AG10803 (cell line): ENCODE measurements at places on chromosomes 11 and 22.

GRCh38 chr11:71336996-71337754 lies 84.8 kb upstream of the SHANK2 start:
- DNase-seq: no peak

DNA sequence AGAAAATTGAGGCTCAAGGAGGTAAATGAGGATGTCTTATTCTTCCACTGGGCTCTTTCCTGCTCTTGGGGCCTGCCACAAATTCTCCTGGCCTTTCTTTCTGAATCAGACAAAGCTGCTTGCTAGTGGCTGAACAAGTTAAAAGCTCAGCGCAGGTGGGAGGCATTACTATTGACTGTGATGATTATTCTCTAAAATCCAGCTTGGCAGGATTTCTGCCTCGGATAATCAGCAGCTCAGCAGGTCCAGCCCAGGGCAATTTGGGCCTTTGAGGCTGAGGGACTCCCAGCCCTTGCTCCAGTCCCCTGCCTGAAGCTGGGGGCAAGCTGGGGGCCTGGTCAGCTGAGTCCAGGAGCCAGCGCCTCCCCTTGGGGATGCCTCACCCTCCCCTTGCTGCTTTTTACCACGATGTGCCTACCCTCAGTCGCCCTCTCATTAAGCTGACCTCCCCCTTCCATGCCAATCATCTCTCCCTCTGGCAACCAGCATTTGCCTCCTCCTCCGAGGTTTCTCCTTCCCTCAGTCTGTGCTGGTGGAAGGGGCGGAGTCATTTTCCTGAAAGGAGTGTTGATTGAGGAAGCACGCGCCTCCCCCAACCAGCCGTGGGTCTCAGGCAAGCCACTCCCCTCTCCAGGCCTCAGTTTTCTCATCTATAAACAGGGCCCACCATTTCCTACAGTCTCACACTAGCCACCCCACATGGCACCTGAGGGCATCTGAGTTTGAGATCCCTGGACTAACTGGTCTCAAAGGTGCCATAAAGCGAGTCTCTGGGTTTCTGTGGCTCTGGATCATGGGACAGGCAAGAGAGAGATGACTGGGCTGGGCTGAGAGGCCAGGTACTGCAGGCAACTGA lies 60.6 kb upstream of the PRDM11 start:
- DNase-seq: no peak

DNA sequence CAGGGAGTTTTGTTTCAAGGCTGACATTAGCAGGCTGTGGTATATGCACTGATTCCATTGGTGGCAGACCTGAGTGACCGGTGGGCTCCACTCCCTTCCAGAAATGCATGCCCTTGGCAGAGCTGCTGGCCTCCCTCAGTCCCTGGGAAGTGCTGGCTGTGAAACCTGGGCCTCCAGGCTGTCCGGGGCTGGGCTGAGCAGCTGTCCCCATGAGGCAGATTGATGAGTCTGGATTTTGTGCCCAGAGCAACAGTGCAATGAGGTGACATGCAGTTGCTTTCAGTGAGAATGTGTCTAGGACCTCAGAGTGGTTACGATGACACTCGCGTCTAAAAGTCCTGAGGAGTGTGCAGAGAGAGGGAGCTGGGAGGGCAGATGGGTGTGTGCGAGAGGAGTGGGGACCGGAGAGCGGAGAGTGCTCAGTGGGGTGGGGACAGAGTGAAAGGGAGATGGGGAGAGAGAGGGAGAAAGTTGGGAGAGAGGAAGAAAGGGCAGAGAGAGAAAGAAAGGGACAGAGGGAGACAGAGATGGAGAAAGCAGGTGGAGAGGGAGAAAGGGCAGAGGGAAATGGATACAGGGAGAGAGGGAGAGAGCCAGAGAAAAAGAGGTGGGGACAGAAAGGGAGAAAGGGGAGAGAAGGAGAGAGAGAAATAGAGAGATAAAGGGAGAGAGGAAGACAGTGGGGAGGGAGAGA lies 978.3 kb downstream of the BRD1 start:
- no peak for DNase-seq

- DNase-seq: no peak
Measured at GRCh38 chr11:106983261-106983660, 35.0 kb downstream of the GUCY1A2 start.

DNA sequence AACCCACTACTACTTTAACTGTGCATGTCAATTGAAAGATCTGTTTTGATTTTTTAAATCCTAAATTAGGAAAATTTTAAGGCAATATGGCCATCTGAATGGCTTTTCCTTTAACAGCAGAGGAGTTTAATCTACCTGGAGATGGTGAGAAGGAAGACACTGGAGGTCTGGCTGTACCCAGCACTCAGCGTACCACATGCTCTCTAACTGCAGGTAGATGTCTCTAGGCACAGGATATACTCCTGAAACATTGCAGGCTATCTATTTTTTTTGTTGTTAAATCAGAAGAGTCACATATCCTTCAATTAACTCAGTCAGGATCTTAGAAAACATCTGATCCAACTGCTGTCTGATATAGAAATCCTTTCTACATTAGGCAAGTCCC lies 17.3 kb upstream of the CASTOR1 start:
- DNase-seq: no peak

GRCh38 chr11:78350646-78351165 lies 66.9 kb downstream of the GAB2 start:
- peak; percentile 61 for DNase-seq
